ENCODE measurements at places on chromosomes 4 and X.

- no peak for DNase-seq
These were observed 35.4 kb downstream of the IGFBP7 start for GRCh38 chr4:57074744-57075143.

DNA sequence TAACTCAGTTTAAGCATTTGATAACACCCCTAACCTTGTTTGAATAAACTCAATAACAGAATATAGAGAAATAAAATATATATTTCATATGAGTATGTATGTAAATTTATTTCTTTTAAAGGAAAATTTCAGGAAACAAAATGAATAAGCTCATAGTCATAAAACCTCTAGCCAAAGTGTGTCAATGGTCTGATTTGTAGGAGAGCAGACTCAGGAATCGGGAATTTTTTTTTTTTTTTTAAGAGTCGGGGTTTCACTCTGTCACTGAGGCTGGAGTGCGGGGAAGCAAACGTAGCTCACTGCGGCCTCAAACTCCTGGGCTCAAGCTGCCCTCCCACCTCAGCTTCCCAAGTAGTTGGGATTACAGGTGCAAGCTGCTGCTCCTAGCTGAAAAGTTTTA lies 2.4 kb downstream of the PKD2 start:
- no peak for DNase-seq

- DNase-seq: no peak
These were observed 53.9 kb upstream of the TENM3 start for GRCh38 chr4:182189103-182189878.

GRCh38 chr4:17347445-17347844 lies 164.4 kb downstream of the QDPR start:
- no peak for DNase-seq

DNA sequence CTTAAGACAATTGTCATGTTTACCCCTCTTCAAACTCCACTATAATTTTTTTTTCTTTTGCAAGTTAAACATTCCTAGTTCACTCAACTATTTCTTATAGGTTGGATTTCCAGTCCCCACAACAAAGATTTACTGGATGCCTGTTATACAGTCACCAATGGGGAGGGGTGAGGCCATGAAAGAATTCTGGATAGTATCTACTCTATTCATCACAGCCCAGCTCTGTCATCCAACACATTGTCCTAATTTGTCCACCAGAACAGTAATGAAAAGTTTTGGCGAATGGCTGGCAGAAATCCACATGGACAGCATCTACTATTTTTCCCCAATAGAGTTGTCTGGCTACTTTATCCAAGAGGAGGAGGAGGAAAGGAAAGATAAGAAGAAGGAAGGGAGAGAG lies 192.7 kb upstream of the S100G start:
- DNase-seq: no peak

GRCh38 chr4:63063760-63064159 lies 1345.5 kb downstream of the TECRL start:
- no peak for DNase-seq

DNA sequence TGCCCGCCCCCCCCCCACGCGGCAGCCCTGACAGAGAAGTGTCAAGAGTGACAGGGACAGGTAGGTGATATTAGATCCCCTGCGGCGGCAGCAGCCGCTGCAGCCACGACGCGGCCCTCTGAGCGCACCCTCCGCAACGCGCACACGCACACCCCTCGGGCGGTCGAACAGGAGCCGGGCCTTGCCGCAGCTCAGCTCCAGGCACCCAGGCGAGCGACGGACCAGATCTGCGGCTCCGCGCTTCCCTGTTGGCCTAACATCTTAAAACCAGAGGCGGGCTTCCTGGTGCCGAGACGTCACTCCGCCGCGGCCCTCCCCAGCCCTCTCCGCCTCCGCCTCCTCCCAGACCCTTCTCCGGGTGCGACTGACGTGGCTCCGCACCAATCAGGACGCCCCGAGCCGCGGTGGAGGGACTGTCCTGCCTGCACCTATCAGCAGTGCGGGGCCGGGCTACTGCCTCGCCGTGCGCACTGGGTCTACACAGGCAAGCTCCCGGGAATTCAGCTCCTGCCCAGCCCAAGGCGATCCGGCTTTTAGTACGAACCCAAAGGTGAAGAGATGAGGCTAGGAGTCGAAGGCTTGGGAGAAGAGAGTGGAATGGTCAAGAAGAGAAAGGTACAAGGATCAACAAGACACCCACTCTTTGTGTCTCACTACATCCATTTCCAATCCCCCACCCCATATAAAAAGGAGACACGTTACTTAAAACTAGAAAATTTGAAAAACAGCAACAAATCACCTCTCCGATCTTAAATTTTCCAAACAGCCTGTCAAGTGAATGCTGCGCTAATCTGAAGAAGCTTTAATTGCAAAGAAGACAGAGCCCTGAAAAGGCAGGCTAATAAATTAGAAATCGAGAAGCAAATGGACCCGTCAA lies at the start of gene PITX2:
Gene PITX2 (minus strand): TSS at position 237 of the 877 bp plus-strand sequence. CDS start 617 bp downstream, outside the sequence.
- no peak for DNase-seq

GRCh38 chrX:31319586-31319985 lies 247.7 kb upstream of the FTHL17 start:
- no peak for DNase-seq

DNA sequence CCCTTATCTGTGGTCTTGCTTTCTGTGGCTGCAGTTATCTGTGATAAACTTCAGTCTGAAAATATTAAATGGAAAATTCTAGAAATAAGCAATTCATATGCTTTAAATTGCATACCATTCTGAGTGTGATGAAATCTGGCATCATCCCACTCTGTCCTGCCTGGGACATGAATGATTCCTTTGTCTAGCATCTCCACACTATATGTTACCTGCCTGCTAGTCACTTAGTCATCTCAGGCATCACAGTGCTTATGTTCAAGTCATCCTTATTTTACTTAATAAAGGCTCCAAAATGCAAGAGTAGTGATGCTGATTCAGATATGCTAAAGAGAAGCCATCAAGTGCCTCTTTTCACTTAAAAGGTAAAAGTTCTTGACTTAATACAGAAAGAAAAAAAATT lies 14.3 kb upstream of the RAB9B start:
- DNase-seq: no peak

DNA sequence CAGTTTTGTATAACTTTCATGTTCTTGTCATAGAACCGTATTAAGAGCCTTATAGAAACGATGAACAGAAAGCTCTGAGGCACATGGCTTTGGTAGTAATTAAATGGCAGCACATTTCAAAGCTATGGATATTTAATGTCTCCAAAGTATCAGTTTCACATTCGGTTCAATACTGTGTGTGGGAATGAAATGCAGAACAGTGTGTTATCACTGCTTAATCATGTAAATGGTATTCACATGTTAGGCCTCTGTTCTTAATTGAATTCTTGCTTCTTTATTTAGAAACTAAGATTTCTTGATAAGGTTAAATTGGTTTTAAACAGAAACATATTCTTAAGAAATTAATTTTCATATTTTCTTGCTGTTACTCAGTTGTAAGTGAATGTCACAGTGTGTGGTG lies 701.0 kb upstream of the PITX2 start:
- no peak for DNase-seq

GRCh38 chr4:7971159-7971631 lies 31.5 kb upstream of the AFAP1 start:
- DNase-seq: no peak

DNA sequence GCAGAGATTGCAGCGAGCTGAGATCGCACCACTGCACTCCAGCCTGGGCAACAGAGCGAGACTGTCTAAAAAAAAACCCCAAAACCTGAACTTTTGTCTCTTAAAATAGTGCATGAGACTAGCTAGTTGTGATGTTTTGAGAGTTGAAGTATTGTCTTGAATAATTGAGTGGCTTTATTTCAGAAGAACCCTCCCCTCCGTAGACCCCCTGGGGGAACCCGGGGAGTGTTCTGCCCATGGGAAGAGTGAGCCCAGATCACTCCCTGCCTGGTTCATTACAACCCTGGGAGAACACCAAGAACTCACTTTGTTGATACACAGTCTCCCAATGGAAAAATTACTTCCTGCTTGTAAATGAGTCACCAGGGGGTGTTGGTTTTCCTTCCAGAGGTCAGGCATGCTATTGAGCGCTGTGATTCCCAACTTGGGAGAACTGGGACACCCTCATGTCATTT lies 65.3 kb upstream of the SHISA3 start:
- DNase-seq: no peak

GRCh38 chr4:41452484-41453225 lies 85.3 kb upstream of the LIMCH1 start:
- no peak for DNase-seq

DNA sequence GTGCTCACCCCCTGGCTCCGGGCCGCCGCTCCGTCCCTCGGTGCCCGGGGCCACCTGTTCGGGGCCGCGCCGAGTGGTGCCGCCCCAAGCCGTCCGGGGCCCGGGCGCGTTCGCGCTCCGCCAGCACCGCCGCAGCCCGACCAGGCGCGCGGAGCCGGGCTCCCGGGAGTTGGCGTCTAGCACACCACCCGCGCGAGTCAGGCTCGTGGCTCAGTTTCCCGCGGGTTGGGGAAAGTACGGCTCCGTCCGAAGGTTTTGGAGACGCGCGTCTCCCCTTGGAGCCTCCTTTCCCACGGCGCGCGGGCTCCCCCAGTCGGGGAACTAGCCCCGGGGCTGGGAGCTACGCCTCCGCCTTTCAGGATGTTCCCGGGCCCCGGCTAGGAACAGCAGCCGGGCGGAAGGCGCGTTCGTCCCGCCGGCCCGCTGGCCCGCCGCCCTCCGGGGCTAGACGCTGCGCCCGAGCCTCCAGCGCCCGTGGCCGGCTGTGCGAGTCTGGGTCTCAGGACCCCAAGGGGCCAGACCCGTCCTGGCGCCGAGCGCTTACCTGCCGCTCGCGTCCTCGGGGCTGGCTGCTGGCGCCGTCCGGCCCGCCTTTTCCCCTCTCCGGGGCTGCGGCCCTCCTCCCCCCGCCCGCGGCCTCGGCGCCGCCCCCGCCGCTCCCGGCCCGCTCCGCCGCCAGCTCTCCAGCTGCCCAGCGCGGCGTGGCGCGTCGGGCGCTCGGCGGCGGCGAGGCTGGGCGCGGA lies at the start of gene ADGRG2:
Gene ADGRG2 (minus strand): TSS at position 571 of the 743 bp plus-strand sequence. CDS start 53,634 bp downstream, outside the sequence.
- DNase-seq: no peak

DNA sequence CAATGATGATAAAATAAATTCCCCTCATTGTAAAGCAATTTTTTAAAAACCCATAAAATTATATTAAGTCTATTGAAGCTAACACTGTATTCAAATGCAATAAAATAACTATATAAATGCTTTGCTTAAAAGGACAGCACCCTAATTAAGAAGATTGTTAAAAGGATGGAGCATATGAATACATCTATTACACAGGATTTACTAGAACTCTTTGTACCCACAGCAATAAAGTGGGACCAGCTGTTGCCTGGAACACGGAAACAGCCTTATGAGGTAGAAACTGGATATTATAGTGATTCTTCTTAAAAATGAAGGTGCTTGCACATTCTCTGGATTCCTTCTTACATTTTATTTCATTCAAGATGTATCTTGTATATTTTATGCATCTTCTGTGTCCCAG lies 298.7 kb upstream of the KLF3 start:
- DNase-seq: no peak

DNA sequence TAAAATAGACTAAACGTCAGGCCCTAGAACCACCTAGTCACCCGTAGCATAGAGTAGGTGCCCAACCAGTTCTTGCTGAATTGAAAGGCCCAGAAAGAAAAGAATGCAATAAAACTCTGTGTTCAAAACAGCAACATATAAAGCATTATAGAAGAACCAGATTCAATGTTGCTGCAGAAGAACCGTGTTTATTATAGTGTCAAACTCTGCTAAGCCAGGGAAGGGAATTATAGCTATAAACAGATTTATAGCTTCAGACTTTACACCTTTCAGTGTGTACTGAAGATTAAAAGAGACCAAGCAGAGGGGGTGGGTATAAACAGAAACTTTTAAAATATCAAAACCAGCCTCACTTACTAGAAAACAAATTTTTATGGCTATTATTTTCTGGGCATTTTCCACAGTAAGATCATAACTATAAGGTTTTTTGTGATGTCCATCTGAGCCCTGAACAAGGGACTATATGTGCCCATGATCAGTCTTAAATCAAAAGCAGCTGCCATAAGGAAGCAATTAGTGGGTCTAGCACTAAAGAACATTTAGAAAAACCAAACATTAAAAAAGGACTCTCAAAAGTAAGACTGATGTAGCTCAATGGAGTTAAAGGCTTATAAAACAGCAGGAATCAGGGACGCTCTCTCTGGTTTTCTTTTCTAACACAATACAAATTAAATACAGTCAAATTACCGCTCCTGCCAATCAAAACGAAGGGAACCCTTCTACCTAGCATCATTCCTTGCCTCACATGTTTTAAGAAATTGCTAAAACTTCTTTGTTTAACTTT lies 219.7 kb upstream of the ETNPPL start:
- DNase-seq: no peak

DNA sequence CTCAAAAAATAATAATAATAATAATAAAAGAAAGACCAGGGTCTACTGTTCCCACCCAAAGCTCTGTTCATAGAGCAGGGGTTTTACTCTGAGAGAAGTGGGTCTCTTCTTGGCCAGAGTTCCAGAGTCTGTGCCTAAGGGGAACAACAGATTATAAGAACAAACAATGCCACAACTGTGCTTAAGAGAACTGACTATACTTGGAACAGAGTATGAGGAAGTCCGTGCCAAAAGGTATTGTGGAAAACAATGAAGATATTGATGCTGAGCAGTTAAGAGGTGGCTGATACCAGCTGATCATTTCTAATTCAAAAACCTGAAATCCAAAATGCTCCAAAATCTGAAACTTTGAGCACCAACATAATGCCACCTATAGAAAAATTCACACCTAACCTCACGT lies 229.6 kb downstream of the FBXO8 start:
- no peak for DNase-seq

- no peak for DNase-seq
These were observed 327.8 kb downstream of the PDGFC start for GRCh38 chr4:156643826-156644225.

DNA sequence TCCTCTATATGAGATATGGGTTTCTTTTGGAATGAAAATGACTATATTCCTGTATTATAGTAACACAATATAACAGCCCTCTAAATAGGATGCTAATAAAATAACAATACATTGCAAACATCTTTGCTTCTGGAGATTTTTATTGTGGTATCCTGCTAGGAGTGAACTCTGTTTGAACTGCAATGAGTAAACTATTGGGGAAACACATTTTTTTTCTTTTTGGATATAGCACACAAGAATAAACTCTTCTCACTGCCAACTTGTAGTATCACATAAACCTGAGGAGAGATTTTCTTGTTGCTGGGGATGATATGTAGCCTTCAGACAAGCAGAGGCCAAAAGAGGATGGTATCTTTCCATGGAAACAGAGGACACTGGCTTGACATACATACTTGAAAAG lies 238.2 kb downstream of the C4orf33 start:
- DNase-seq: no peak

GRCh38 chrX:129779747-129780146 lies at the start of gene SASH3:
Gene SASH3, plus strand, starts transcription at chrX:129779949. Its CDS starts 149 bp downstream, at chrX:129780098.
- no peak for DNase-seq

DNA sequence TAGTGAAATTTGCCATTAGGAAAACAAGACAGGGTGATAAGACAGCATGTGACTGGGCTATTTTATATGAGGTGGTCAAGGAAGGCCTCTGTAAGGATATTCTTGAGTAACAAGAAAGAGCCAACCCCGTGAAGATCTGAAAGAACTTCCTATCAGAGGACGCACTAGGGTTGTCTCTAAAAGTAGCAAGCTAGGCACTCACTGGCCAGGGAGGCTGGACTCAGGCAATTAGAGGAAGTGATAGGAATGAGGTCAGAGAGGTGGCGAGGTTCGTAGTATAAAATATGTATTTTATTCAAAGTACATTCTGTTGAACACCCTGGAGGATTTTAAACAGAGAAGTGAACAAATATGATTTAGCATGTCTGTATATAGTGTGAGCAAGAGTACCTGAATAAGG lies 4.6 kb downstream of the BMPR1B start:
- DNase-seq: no peak

GRCh38 chrX:94178145-94178788 lies 504.3 kb downstream of the FAM133A start:
- DNase-seq: no peak
